Activated gamma-delta T cell treated with Interleukin-2 at 50 U/mL for 16 hours (primary cell): ENCODE measurements at places on chromosomes 1 and 21.

- DNase-seq: no peak
These were observed 114.5 kb upstream of the ZNHIT6 start for GRCh38 chr1:85822696-85823095.

- no peak for DNase-seq
These were observed 126.8 kb upstream of the ZNF644 start for GRCh38 chr1:91148641-91149069.

GRCh38 chr1:50438945-50439344 lies 15.7 kb upstream of the DMRTA2 start:
- no peak for DNase-seq

- no peak for DNase-seq
These were observed 120.9 kb downstream of the HLX start for GRCh38 chr1:220999872-221000863.

- no peak for DNase-seq
These were observed 1.8 kb downstream of the CALML6 start for GRCh38 chr1:1916851-1917251.

DNA sequence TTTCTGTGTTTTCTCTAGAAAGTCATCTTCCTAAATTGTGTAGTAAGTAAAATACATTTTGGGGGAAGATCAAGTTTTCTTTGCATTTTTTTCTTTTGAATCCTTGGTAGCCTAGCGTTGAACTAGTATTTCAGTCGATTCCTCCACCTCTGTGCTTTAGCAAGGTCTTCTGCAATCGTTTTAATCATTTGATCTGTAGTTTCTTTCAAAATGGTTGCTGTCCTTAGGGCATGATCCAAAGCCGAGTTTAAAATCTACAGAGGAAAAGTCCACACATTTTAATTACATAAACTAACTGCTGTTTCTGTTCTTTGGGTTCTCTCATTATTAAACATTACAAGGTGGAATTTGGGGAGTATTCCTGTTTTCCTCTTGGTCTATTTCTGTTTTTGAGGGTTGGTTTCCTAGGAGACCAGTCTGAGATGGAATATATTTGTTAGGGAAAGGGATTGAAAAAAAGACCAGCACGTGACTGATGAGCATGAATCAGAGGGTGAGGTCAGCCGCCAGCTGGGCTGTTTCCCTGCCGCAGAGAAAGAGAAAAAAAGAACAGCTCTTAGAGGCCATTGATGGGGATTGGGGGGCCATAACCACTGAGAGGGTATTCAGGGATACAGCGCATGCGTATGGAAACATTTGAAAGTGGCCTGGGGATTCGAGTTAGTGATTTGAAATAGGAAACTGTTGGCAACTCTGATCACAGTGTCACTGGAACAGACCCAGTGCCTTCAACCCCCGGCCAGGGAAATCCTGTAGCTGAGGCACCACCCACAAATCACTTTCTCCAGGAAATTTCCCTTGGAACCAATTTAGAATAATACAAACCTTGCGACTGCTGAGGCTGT lies 40.6 kb downstream of the AKNAD1 start:
- DNase-seq: no peak

- DNase-seq: no peak
These were observed 125.9 kb downstream of the ATP5PO start for GRCh38 chr21:33789697-33790096.

DNA sequence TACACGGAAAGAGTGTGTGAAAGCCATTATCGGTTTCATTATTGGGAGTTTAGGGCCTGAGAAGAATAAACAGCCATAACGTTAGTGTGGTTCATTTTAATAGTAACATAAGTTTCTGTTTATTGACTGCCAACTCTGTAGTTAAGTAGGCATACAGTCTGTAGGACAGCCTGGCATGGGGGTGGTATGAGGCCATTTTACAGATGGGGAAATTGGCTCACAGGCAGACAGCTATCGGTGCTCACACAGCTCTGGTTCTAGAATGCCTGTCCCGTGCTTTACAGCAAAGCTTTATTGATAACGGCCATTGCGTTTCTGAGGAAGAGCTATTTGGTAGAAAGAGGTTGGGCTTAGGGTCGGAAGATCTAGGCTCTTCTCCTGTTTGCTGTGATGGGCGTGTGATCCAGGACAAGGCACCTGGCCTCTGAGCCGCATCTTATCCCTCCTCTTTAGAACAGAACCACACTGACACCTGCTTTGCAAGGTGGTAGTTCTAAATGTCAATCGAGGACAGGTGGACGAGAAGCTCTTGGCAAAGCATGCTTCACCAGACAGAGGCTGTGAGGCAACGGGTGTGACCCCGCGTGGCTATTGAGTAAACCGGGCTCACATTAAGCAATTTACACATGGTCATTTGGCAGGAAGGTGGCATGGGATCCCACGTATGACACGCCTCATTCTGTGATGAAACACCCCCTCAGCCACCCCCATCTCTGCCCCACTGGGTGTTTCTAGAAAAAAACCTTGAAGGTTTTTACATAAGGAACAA lies 14.9 kb downstream of the ETS2 start:
- DNase-seq: no peak

DNA sequence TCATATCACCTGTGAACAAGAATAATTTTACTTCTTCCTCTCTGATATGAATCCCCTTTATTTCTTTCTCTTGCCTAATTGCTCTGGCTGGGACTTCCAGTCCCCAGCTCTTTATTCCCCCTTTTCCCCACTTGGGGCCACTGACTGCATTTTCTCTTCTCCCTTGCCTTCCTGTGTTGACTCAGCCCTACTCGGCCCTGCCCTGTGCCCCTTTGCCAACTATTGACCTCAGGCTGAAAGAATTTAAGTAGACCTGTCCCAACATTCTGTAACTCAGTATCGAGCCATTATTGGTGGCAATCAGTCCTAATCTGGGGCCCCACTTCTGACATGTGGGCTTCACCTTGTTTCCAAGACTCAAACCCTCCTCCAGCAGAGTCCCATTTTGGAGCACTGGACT lies 60.6 kb upstream of the STUM start:
- no peak for DNase-seq

DNA sequence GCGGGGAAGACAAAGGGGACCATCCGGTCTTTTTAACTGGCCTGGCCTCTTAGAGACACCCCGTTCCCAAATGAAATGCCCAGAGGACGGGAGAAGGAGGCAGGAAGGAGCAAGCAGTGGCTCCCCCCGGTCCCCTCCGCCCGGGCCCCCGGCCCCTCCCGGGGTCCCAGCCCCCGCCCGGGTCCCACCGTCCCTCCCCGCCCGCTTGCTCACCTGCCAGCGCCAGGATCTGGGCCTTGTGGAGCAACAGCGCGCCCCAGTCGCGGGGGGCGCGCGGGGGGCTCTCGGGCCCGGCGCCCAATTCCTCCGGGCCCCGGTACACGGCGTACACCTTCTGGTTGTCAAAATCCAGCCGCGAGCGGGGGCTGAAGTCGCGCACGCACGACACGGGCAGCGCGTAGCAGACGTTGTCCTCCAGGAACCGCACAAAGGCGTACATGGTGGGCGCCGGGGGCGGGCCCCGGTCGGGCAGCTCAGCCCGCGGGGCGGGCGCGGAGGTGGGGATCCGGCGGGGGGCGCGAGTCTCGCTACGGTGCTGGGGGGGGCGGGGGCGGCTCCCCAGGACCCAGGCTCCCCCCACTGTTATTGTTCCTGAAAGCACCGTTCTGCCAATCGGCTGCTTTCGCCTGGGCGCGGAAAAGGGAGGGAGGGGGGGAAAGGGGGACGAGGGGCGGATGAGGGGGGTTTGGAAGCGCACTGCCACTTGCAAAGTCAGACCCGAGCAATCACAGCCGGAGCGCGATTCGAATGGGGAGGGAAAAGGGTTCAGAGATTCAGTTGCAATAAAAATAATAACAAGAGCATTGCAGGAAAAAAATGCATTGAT lies at the start of gene BEND5:
BEND5 (minus strand) TSS at position 499 of the 826 bp plus-strand sequence; CDS start at position 439, 60 bp downstream.
- peak; percentile 55 for DNase-seq

GRCh38 chr1:158793604-158794003 lies 12.6 kb upstream of the OR6N2 start:
- DNase-seq: peak; percentile 30

DNA sequence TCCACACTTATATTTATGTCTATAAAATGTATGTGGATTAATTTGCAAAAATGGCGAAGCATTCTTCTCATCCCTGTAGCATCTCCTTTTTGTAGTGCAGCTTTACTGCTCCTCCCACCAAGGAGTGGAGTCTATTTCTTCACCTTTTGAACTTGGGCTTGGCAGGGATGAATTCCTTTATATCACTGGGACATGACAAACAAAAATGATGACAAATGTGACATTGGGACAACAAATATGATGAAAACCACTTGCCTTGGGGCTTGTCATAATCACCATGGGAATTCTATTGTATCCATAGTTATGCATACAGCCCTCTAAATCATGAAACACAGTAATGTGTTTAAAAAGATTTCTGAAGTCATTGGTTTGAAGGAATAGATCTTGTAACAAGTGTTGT lies 155.0 kb downstream of the TNFSF18 start:
- DNase-seq: no peak

DNA sequence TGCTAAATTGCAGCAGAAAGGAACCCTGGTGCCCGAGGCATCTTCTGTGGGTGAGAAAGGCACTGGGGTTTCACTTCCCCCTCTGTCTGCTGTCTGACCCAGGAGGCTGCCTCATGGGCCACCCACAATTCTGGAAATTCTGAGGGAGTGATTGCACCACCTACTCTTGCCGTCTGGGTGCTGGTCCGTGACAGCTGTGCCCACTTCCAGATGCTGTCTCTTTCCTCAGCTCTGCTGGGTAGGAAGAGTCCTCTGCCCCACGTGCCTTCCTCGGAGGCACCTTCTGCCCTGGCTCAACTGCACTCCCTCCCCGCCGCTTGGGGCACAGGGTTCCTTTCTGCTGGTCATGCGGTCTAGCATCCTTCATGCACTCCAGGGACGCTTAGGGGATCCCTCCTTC lies 96.3 kb downstream of the ARHGEF10L start:
- DNase-seq: no peak

DNA sequence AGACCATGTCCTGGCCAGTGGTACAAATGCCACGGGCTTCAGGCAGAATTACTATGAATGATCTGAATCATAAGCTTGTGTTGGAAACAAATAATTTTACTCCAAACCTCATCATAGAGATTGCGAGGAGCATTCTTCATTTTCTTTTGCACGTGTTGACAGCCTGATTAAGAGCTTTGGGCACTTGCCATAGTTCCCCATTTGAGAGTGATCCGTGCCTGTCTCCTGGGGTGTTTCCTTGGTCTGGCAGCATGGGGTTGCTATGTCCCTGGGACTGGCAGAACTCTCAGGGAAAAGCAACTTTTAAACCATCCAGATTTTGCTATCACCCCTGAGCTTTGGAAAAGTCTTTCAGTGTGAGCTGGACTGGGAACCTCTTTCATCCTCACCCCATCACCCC lies 54.3 kb upstream of the KCNJ6 start:
- no peak for DNase-seq

GRCh38 chr21:25292396-25292795 lies 314.9 kb downstream of the MRPL39 start:
- DNase-seq: no peak

DNA sequence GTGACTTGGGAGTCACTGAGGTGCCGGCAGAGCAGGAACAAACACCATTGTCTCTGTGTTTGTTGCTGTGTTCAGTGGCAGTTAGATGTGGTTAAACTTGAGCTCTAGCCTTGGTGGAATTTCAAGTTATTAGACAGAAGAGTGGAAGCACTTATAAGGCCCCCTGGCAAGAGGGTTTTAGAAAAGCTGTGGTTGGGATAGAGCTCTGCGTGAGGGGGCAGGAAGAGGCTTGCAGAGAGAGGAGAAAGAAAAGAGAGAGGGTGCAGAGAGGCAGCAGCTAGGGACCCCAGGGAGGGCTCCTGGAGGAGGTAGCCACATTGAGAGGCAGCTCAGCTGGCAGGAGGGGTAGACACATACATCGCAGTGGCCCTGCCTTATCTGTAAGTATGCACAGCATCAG lies 128.2 kb downstream of the GALNT2 start:
- no peak for DNase-seq

GRCh38 chr21:44708866-44709425 lies 2.4 kb downstream of the TSPEAR start:
- DNase-seq: no peak

DNA sequence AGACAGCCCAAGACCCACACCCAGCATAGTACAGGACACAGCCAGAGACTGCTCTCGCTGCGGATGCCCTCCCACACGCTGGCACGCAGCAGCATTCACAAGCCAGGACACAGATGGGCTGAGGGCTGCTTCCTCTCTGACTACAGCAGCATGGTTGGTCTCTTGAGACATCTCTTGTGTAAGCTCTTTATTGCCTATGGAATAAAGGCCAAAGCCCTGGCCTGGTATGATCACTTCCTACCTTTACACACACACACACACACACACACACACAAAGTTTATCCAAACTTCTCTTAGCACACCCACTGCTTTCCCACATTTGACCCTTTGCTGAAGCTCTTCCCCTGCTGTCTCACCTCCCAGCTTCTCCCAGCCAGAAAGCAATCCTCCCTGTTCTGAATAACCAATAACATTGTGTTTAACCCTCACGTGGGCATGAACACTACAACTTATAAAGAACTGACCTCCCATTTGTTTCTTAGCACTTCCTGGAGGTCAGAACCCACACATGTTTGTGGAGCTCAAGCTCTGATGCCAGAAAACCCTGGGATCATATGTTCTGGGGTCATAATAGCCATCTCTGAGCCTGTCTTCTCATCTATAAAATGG lies 1.2 kb upstream of the LUZP1 start:
- DNase-seq: no peak

DNA sequence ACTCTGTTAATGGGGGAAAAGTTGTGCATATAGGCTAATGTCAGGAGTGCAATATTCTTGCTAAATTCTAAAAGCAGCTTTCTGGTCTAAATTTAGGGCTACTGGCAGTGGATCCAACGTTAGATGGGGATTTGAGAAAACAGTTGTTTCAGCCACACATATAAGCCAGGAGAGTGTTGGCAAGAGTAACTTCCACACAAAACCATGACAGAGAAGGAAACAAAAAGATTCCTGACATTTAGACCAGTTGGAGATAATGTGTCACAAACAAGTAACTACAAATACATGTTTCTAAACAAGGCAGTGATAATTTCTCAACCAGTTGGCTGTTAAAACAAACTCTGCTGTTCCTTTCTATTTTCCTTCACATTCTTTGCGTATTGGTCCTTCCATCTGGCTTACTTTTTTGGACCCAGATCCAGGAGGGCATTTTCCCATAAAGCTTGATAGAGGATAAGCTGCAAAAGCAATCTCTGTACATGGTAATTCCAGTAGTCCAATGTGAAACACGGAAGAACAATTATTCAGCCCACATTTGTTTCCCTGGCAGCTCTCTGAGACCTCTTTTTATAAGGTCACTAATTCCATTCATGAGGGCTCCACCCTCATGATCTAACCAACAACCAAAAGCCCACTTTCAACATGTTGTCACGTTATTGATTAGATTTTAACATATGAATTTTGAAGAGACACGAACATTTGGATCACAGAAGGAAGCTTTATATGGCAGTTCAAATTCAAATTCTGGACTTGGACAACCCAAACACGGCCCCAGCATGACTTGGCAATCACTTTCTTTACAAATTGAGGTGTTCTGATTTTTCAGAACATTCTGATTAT lies 1888.6 kb downstream of the MRPL39 start:
- no peak for DNase-seq

DNA sequence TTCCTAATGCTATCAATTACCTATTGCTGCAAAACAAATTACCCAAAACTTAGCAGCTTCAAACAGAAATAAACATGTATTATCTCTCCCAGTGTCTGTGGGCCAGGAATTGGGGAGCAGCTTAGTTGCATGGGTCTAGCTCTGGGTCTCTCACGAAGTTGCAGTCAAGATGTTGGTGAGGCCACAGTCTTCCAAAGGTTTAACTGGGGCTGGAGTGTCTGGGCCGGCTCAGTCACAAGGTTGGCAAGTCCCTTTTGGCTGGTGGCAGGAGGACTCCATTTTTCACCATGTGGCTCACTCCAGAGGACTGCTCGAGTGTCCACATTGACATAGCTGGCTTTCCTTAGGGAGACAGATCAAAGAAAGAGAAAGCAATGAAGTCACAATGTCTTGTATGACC lies 5.0 kb upstream of the LRP8 start:
- DNase-seq: no peak
